ENCODE measurements at places on chromosomes 5 and 9.

GRCh38 chr5:43567967-43568366 lies 11.1 kb upstream of the PAIP1 start:
- no peak for DNase-seq

GRCh38 chr5:52870448-52870847 lies 82.7 kb downstream of the ITGA1 start:
- peak; percentile 72 for DNase-seq

DNA sequence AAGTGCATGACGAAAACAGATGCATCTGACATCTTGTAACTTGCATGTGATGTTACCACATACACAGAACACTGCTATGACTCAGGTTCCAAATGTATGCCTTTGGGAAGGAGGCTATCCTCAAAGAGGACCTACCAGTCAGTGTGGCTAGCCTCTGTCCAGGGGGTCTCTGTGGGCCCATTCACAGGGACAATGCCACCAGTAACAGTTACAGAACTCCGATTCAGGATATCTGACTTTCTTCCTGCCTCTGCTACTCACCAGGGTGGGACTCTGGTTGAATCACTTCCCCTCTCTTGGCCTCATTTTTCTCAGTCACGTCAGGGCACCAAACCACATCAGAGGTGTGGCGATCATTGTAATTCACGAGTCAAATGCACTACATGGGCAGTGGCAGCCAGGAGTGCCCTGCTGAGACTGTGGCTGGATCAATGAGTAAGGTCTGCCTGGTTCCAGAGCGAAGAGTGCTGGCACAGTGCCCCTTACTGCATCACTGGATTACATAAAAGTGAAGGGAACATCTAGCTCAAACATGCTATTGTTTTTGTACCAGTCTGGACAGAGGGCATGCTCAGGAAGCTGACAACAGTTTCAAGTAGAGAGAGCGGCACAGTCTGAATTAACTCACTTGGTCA lies 13.2 kb downstream of the ATOX1 start:
- DNase-seq = peak; percentile 79

GRCh38 chr5:95102080-95102479 lies 182.8 kb downstream of the MCTP1 start:
- no peak for DNase-seq

DNA sequence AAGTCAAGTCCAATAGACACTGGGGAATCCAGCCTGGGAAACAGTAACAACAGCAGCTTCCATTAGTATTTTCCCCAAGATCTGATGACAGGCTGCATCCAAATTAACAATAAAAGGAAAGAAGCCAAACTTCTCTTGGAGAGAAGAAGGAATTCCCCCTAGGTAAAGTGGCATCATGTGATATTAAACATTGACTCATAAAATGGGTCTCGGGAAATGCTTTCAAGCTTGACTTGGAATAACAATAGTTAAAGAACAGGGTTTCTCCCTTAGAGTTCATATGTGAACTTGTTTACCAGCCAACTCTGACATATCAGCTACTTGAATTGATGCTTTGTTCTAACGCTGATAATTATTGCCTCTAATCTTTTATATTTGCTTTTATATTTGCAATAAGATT lies 45.4 kb downstream of the ENTREP1 start:
- peak; percentile 65 for DNase-seq

GRCh38 chr5:84168841-84169240 lies 215.8 kb downstream of the EDIL3 start:
- DNase-seq = no peak

DNA sequence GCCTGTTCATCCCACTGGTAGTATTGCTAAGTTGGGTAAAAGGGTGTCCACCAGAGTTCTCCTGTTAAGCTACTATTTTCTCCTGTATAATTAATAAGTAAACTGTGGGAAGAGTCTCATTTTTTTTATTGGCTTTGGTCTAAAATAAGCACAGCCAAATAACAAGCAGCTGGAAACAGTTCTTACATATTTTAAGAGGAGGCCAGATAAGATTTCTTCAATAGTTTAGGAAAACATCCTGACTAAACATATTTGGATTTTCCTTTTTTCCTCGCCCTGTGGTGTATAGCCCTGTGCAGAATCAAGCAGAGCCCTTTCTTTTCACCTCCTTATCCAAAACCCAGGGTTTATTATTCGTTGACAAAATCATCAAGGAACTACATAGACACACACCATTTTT lies 122.2 kb upstream of the ZNF608 start:
- DNase-seq = no peak

- DNase-seq = peak; percentile 29
Measured at GRCh38 chr5:142323480-142324135, 1.2 kb downstream of the SPRY4 start.

GRCh38 chr9:77498891-77499290 lies 149.2 kb downstream of the GNA14 start:
- no peak for DNase-seq

GRCh38 chr5:50792843-50793242 lies 126.4 kb downstream of the PARP8 start:
- DNase-seq = no peak

DNA sequence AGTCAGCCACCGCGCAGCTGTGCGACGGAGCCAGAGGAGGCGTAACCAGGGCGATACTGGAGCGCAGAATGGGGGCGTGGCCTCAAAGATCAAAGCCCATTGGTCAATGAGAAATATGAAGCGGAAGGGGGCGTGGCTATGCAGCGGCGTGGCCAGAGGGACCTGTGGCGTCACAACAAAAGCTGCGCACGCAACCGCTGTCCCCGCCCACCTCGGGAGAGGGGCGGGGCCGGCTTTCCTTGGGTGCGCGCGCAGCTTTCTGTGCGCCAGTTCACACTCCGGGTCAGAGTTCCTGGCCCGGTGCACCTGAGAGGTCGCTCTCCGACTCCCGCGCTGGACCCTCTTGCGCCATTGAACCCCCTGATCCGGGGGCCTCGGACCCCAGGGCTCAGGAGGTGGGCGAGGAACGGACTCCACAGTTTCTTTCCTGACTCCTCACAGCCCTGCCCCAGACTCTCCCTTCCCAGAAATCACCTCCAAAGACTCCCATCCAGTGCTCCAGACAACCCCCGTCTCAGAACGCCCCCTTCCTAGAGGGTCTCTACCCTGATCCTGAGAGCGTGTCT lies at the start of gene SWI5:
SWI5 (plus strand) TSS at position 269 of the 566 bp plus-strand sequence.
- DNase-seq = peak; percentile 100

DNA sequence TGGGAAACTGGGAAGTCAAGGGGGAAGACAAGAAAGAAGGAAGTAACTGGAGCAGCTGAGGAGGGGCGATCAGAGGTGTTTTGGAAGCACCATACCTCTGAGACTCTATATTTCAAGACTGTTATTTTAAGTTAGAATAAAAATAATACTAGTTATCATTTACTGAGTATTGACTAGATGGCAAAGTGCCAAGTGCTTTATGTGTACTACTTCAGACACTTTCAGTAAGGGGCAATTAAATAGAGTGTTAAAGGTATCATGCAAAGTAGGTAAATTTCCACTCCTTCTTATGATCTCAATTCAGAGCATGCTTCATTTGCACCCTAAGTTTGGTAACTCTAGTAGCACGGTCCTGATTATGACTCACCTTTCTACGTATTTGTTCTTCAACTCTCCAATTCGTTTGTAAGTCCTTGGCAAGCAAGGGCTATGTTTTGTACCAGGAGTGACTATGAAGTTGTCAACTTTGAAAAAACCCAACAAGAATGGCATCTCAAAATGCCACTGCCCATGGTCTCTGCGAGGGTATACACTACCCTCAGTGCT lies 152.4 kb upstream of the RAPGEF1 start:
- no peak for DNase-seq

- DNase-seq = no peak
Measured at GRCh38 chr5:54230936-54231685, 79.3 kb downstream of the ARL15 start.

GRCh38 chr9:129323999-129324553 lies 146.0 kb upstream of the IER5L start:
- no peak for DNase-seq

DNA sequence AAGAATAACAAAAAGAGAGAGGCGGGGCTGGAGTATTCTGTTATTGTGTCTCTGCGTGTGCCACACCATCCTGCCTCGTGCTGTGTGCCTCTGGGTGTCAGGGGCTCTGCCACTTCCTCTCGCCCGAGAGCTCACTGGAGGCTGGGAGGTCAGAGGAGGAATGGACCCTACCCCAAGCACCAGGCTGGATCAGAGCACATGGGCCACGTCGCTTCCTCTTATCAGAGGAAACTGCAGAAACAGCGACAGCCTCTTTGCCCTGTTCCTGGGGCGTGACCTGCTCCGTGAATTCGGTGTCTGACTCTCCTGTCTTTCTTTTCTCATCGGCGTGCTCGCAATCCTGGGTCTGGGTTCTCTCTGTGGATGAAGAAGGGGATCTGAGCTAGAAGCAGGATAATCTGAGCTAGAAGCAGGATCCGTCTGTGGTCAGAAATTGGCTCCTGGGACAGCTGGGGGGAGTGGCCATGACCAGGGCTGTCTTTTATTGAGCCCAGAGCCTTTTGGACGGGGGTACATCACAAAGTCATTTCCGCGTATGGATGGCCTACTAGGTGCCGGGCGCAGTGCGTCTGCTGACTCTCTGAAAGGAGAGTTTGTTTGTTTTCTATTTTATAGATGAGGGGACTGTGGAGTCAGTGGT lies 150.3 kb upstream of the COL5A1 start:
- no peak for DNase-seq

- peak; percentile 7 for DNase-seq
Measured at GRCh38 chr5:10836986-10837385, 76.0 kb upstream of the DAP start.

GRCh38 chr5:32095261-32095671 lies 78.9 kb downstream of the GOLPH3 start:
- DNase-seq = no peak

DNA sequence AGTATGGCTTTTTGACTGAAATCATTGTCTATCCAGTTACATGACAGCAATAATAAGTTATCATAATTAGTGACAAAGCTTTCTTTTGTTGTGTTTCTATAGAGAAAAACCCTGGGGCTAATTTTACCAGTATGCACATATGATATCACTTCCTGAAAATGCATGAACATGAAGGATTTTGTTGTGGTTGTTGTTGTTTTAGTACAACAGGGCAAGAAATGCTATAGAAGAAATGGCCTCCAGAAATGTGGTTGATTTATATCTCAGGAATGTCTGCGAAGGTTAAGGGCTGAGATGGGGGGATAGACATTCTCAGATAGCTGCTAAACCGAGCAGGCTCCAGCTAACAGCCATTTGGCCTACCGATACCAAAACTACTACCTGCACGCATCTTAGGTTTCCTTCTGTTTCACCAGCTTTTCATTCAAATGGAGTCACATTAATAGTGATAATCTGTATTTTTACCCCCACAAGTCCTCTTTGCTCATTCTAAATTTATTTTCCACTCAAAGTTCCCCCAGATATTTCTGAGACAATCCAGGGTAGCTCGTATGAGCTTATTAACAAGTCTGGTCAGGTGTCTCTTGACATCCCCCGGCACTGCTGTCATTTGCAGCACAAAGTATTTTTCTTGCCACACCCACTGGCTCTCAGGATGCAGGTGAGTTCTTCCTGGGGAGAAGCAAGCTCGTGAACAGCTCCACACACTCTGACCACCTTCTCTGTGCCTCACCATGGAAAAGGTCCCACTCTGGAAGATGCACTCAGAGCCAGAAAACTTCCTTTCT lies 232.4 kb upstream of the GAS1 start:
- DNase-seq = no peak

DNA sequence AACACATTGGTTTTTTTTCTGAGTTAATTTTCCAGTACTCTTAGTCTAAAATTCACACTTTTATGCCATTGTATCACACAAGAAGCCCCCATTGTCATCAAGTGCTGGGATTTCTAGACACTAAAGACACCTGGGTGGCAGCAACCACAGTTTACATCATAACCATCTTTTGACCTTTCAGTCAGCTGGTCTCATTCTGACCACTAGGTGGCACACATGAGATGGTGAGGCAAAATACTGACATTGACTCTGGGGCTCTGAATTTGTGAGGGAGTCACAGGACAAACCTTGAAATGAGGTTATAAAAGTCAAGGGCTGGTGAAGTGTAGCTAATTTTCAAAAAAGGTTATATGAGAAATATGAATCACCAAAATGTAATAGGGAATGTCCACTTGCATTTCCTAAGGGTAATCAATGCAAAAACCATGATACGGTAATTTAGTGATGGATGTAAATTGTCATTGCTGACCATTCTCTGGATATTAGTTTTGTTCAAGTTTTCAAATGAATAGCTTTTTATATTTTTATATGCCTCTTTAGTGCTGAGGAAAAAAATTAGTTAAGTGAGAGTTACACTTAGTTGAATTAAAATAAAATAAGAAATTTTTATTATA lies 229.4 kb downstream of the DMAC1 start:
- peak; percentile 7 for DNase-seq

GRCh38 chr5:44233691-44234090 lies 155.5 kb downstream of the FGF10 start:
- no peak for DNase-seq

DNA sequence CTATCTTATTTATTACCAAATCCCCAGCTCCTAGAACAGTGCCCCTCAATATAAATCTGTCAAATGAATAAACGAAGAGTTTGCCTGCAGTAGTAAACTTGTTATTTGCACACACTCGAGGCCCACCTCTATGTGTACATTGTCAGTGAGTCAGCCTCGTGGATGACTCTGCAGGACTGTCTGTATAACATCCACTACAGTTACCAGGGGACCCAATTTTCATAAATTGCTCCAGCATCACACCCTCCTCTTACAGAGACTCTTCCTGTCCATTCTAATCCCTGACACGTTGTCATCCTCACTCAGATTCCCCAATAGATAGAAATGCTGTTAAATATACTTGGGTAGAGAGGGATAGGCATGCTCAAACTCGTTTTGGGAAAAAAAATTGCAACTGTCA lies 478.5 kb downstream of the RAB3C start:
- DNase-seq = no peak

DNA sequence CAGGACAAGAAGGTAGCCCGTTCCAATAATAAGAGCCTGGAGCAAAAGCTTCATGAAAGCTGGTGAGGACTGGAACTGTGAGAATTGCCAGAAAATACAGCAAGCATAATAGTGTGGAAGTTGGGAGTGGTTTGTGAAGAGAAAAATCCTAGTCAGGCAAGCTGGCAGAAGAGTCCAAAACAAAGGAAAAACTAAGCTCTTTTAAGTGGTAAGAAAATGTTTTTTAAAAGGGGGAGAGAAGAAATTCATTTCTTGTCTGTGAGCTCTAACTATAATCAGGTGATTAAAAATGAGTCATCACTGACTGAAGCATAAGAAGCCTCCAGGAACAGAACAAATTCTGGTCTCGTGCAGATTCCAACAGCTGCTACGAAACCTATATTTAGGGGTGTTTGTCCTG lies 102.6 kb downstream of the CAAP1 start:
- DNase-seq = peak; percentile 8

DNA sequence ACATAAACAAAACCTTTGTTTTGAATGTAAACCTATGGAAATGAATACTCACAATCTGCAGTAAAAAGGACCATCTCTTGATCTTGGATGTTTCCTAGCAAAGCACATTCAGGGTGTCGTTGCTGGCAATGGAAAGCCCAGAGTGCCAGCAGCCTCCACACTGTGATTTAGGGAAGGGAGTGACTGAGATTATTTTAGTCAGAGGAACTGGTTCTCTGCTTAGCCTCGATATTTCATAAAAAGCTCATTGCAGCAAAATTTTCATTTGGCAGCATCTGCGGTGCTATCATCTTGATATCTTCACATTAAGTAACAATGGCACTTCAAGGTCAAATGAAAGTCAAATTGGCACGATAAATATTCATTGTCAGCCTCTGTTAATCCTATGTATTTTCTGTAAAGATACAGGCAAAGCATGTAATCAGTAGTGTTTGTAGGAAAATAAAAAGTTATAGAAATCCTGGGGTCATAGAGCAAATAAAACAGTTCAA lies 116.0 kb downstream of the MACIR start:
- no peak for DNase-seq

- DNase-seq = no peak
Measured at GRCh38 chr5:65075623-65076250, 307.0 kb downstream of the CWC27 start.

GRCh38 chr9:132750668-132751067 lies 80.4 kb downstream of the GTF3C4 start:
- DNase-seq = no peak

Data from kidney glomerular epithelial cell (primary cell).